HepG2 (cell line): ENCODE measurements at places on chromosomes 1 and 21. TPM values are rescaled to one million over a fixed set of nuclear protein-coding genes. Genes with fewer than 3 reads are reported as not detected.

DNA sequence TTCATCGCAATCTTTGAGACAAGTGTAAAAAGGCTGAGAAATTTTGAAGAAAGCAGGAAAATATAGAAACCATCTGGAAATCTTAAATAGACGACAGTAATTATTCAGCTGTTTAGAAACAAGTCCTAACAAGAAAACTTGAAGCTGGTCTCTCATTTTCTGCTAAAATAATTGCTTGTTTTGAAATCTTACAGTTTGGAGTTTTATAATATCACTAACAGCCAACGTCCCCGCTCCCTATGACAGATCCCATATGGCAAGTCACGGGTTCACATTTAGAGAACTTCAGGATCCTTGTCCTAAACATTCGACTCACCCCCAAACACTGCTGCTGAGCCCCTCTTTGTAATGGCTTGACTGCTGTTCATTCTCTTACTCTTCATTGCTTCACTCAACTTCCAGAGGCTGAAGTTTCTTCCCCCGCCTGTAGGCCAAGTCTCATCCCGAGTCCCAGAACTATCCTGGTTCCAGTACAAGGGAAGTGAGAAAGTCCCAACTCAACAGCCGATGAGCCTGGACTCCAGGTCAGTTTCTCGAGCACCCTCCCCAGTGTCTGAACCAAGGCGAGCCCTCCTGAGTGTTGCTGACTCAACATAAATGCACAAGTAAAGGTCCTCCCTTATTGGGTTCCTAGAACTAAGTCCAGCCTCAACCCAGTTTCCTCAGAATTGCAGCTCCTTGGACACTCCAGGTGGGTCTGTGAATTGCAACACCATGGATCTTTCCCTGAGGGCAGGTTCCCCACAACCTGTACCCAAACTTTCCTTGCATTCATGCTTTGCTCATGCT, 93.4 kb upstream of the BACE2 start:
- no peak for DNase-seq

DNA sequence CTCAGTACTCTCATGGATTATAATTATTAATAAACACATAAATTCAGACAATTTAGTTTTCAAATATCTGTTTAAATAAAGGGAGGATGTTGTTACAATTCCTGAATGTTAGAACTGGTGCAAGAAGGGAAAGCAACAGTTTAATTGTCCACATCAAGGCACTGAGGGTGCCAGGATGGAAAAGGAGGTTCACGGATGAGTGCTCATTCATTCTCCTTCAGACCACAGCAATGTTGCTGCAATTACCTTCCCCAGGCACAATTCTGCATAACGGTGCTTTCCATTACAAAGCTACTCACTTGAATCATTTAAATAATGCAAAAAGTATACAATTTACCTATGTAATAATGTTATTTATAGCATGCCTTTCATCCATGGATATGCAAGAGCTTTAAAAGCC, 52.3 kb upstream of the COG2 start:
- DNase-seq = no peak

DNA sequence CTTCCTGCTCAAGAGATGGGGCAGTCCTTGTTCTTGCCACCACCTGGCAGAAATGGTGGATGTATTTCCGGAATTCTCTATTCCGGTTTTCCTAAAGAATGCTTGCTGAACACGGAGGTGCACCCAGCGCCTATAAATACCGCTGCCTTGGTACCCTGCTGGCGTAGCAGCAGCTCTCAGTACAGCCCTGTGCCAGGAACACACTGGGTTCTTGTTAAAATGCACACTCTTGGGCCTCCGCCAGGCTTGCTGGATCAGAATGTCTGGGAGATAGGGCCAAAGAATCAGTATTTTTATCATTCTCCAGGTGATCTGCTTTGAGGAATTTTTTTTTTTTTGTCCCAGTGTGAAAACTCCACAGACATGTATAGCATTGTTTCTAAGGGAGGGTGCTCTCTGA, 54.2 kb downstream of the IGSF5 start:
- DNase-seq = no peak

DNA sequence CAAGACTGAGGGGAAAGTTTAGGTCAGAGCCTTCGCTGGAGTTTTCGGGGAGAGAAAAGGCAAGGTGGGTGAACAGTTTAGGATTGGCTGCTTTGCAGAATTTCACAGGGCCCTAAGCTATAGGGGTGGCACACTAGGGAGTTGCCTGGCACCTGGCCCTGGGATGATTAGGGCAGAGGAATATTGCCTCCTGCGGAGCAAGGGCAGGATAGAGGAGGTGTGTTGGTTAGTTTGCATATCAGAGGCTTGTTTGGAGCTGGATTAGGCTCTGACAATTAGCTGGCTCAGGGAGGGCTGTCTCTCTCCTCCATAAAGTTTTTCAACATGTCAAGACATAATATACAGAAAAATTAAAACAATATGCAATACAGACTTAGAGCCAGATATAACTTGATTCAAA, 436.4 kb downstream of the DISC1 start:
- no peak for DNase-seq

- peak; percentile 50 for DNase-seq
Measured at GRCh38 chr1:119327450-119328155, 41.0 kb upstream of the HAO2 start.

- DNase-seq = no peak
Measured at GRCh38 chr1:108858230-108858950, 1.5 kb upstream of the AKNAD1 start.

GRCh38 chr1:15836772-15837669, 10.5 kb upstream of the SPEN start:
- DNase-seq = no peak

DNA sequence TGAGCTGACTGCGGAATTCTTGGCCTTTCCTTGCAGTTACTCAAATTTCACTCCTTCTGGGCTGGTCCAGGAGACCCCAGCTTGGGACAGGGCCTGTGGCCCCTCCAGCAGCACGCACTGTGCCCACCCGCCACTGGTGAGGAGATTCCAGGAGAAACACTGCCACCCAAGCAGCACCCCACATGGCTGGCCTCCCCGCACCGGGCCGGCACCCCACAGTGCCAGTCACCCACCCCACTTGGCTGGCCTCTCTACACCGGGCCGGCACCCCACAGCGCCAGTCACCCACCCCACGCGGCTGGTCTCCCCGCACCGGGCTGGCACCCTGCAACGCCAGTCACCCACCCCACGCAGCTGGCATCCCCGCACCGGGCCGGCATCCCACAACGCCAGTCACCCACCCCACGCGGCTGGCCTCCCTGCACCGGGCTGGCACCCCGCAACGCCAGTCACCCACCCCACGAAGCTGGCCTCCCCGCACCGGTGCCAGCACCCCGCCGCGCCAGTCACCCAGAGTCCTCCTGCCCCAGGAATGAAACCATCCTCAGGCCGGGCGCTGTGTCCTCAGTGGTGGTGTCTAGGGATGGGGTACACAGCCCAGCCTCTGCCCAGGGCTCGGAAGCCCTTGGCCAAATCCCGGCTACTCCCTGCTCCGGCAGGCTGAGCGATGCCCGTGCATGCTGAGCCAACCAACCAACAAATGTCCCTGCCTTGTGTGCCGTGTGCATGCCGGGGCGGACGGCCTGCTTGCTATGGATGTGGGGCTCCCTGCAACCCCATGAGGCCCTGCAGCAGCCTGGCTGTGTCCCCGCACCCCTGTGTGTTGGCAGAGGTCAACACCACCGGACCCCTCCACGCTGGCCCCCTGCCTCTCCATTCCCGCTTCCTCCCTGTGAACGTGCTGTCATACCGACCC, 38.6 kb upstream of the TSPEAR start:
- no peak for DNase-seq

DNA sequence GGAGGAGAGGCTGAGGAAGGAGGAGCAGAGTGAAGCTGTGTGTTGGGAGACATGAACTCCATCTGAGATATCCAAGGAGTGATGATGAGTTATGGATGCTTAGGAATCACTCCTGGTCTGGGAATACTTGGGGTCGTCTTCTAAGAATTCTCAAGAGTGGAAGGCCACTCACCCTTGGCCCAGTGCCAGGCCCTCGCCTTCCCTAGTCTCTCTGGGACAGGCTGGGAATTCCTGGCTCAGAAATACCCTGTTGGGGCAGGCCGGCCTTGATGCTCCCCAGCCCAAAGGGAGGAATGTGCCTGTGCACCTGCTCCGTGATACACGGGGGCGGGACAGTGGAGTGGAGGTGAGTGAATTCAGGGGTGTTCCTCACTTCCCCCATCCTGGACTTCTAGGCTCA, 12.6 kb upstream of the LMNA start:
- DNase-seq = no peak

DNA sequence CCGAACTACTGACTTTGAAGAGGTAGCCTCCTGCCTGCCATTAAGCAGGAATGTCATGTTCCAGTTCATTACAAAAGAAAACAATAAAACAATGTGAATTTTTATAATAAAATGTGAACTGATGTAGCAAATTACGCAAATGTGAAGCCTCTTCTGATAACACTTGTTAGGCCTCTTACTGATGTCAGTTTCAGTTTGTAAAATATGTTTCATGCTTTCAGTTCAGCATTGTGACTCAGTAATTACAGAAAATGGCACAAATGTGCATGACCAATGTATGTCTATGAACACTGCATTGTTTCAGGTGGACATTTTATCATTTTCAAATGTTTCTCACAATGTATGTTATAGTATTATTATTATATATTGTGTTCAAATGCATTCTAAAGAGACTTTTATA, 159.8 kb upstream of the SGIP1 start:
- DNase-seq = no peak

DNA sequence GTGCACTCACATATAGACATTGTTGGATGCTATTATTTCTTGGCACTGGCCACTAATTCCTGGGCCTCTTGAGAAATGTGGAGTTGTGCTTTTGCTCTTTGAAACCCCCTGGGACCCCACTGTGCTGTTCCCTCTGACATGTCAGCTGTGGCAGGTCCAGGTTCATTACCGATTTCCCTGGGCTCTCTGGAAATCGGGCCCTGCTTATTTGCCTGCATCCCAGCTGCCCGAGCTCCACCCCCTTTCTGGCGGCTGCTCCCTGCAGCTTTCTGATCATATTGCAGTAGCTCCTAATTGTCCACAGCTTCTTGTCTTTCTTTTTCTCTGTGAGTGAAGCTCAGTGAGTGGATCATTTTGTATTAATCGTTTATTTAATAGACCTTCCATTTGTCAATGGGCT, 183.7 kb upstream of the FAM78B start:
- DNase-seq = no peak

- no peak for DNase-seq
Measured at GRCh38 chr1:2597441-2598328, 11.1 kb downstream of the PRXL2B start.

- no peak for DNase-seq
Measured at GRCh38 chr1:166980818-166981217, 5.5 kb upstream of the ILDR2 start.

DNA sequence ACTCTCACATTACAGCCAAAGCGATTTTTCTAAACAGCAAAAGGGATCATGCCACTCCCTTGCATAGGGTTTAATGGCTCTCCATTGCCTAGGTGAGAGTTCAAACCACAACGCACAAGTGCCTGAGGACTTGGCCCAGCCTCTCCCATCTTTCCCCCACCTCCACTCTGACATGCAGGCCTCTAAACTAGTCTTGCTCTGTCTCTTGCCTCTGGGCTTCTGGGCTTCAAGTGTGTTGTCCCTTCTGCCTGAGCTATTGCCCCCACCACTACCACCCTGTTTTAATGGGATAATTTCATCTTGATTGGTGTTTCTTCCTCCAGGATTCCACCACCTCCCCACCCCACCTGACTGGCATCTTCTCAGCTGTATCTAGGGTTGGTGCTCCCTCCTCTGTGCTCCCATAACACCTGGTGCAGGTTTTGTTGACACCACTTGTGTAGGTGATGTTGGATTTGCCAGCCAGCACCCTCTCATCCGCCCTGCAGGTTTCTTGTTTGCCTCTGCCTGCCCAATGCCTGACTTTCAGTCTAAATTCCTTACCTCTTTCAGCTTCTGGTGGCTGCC, 2.7 kb upstream of the ZBTB21 start:
- DNase-seq = no peak

GRCh38 chr1:223180731-223181321, 37.8 kb upstream of the TLR5 start:
- DNase-seq = no peak

GRCh38 chr1:86423873-86424272, at the start of gene CLCA2:
CLCA2 (plus strand) TSS chr1:86424171; CDS start chr1:86424248, 77 bp downstream.
- DNase-seq = no peak

- DNase-seq = no peak
Measured at GRCh38 chr1:109162626-109163025, 48.7 kb downstream of the ELAPOR1 start.

DNA sequence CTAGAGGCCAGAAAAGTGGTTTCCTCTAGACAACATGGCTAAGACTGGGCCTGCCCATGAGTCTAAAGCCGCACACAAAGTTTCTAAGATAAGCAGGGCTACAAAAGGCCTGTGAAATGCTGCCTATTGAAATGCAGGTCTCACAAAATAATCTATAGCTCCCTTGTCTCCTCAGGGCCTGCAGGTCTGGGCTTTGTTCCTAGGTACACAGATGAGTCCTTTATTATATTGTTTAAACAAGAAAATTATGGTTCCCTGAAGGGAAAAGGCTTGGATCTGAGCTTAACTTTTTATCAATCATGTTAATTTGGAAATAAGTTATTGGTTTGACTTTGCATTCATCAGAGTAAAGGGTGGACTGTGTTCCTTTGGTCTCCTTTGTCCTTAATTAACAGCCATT, 413.4 kb upstream of the BEND5 start:
- no peak for DNase-seq

GRCh38 chr1:94599095-94599813, 57.7 kb upstream of the F3 start:
- peak; percentile 43 for DNase-seq

DNA sequence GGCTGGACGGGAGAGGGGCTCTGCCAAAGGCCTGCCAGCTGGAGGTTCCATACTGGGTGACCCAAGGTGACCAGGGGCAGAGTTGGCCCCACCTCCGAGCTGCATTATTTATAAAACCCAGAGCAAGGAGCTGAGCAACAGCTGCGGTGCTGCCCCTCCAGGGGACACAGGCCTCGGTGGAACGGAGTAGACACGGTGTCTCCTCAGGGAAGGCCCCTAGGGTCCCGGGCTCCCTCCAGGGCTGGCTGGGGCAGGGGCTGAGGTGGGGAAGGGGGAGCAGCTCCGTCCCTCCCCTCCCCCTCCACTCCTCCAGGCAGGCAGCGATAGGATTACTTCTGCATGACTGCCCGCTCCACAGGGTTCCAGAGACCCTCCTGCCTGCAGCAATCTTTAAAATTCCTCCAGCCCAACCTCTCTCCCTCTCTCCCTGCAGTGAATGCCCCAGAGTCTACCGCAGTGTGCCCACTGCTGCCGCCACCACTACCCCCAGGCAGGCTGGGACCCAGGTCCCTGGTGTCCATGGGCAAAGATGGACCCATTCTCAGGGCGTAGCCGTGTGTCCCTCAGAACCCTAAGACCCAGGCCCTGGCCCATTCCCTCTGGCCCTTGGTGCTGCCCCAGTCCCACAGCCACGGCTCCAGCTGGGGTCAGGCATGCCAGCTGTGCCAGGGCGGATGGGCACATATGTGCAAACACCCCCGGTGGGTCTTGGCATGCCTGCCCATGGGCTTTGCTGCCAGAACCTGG, 10.8 kb downstream of the AHDC1 start:
- DNase-seq = no peak

Gene APCS
- not detected in 2 replicates for total RNA-seq

Gene BTBD8
- total RNA-seq = 1.8 TPM in 2 replicates

Gene KPRP
- not detected in 2 replicates for total RNA-seq

Gene PRDX1
- total RNA-seq = 1,898 and 2,651 TPM in 2 replicates

Gene RHOU
- 18.5 and 23.6 TPM in 2 replicates for total RNA-seq

Gene CLCA1
- total RNA-seq = not detected in 2 replicates

Gene FCGR2B
- total RNA-seq = not detected in 2 replicates

Gene TMPRSS3
- total RNA-seq = 2.8 and 3.5 TPM in 2 replicates

Gene VPS13D
- 13.9 and 14.2 TPM in 2 replicates for total RNA-seq

Gene OR10J1
- not detected in 2 replicates for total RNA-seq

Gene COL6A2
- 0.07 and 0.14 TPM in 2 replicates for total RNA-seq

Gene KRTAP11-1
- not detected in 2 replicates for total RNA-seq
